ENCODE measurements at places on chromosomes 7 and 10.

DNA sequence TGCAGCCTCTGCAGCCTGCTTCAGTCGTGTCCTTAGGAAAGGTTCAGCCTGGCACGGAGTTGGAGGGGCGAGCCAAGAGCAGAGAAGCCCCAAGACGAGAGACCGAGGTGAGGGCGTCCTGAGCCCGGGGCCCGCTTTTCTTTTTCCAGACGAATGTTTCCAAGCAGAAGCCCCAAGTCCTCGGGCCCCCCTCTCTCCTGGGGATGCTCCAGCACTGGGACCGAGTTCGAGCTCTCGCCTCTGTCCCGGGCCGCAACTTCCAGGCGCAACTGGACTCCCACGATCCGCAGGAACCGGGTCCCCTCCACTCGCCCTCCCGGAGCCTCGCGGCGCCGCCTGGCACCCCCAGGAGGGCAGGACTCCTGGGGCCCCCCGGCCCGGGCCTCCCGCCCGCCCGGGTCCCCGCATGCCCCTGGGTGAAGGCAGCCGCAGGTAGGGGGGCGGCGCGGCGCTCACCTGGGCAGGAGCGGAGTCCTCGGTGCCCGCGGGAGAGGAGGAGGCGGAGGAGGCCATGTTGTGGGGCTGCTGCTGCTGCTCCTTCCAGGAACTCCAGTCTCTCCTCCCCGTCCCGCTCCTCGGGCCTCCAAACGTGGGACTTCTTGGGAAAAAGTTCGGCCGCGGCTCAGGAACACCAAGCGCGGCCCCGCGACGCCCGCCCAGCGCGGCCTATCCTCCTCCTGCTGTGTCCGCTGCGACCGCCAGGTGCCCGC is 45.3 kb upstream of the CDK1 start:
- DNase-seq = no peak

DNA sequence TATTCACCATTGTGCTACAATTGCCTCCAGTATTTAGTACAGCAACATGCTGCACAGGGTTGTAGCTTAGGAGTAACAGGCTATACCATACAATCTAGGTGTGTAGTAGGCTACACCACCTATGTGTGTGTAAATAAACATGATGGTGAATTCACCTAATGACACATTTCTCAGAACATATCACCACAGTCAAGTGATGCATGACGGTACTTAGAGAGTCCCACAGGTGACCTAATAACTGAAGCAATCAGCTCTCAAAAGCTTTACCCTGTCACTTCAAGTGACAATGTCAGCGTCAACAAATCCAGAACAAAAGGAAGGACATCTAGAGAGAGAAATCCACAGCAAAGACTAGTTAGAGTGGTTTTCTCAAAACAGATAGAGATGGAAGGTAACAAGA is 38.8 kb downstream of the CCNJ start:
- DNase-seq = no peak

DNA sequence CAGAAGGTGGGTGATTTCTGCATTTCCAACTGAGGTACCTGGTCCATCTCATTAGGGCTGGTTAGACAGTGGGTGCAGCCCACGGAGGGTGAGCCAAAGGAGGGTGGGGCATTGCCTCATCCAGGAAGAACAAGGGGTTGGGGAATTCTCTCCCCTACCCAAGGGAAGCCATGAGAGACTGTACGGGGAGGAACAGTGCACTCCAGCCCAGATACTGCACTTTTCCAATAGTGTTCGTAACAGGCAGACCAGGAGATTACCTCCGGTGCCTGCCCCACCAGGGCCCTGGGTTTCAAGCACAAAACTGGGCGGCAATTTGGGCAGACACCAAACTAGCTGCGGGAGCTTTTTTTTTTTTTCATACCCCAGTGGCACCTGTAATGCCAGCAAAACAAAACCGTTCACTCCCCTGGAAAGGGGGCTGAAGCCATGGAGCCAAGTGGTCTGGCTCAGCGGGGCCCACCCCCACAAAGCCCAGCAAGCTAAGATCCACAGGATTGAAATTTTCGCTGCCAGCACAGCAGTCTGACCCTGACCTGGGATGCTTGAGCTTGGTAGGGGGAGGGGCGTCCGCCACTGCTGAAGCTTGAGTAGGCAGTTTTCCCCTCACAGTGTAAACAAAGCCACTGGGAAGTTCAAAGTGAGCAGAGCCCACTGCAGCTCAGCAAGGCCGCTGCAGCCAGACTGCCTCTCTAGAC is 31.2 kb downstream of the ARMC10 start:
- DNase-seq = no peak

GRCh38 chr7:81846398-81846797 is 76.6 kb upstream of the HGF start:
- no peak for DNase-seq

GRCh38 chr7:30650421-30650808 is 31.8 kb downstream of the CRHR2 start:
- DNase-seq = no peak

Measured in esophagus squamous epithelium (tissue), 5 donors.